ENCODE measurements at places on chromosomes 2 and 18.
A peak's percentile ranks its signal among the peaks of the same experiment; 100 is the strongest.

GRCh38 chr2:74639550-74639949 is 8.6 kb downstream of the M1AP start:
- no peak for DNase-seq

DNA sequence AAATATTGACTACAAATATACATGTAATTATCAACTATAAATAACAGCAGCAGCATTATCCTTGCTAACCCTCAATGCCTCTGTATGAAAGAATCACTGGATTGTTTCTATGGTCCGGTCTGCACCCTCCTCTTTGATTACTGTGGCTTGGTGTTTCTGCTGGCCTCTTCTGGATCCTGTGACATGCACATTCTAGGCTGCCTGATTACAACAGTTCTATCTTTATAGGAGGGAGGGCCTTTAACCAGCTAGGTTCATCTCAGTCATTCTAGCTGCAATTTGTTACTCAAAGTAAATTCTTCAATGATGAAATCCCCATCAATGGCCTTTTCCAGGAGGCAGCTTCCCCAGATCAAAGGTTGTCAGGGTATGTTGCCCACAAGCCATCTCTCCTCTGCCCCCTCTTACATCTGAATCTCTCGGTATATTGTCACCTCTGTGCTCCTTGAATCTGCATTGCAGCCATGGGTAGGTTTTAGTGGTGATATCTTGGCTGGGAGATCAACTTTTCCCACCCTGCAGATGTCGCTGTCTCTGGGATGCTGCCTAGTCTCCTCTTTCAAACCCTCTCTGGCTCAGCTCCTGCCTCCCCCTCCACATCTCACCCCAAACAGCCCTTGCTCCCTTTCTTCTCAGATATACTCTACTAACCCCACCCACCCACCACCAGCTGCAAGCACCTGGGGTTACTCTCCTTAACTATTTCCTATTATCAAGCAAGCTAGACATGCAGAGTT is 106.2 kb upstream of the BZW1 start:
- no peak for DNase-seq

- no peak for DNase-seq
Observed at GRCh38 chr18:47772374-47773248, 157.8 kb downstream of the SMAD2 start.

GRCh38 chr2:240431661-240432424 is 3.6 kb upstream of the GPC1 start:
- no peak for DNase-seq

- no peak for DNase-seq
Observed at GRCh38 chr18:31492671-31493070, 5.3 kb upstream of the DSG2 start.

- DNase-seq = peak; percentile 34
Observed at GRCh38 chr2:109209412-109209811, 80.4 kb downstream of the SH3RF3 start.

- no peak for DNase-seq
Observed at GRCh38 chr2:20622731-20623130, 28.2 kb downstream of the HS1BP3 start.

- DNase-seq = no peak
Observed at GRCh38 chr2:24048769-24049484, 614 bp upstream of the FKBP1B start.

- no peak for DNase-seq
Observed at GRCh38 chr2:88606371-88607030, 20.8 kb downstream of the EIF2AK3 start.

- no peak for DNase-seq
Observed at GRCh38 chr2:85901155-85901554, 12.4 kb upstream of the ST3GAL5 start.

DNA sequence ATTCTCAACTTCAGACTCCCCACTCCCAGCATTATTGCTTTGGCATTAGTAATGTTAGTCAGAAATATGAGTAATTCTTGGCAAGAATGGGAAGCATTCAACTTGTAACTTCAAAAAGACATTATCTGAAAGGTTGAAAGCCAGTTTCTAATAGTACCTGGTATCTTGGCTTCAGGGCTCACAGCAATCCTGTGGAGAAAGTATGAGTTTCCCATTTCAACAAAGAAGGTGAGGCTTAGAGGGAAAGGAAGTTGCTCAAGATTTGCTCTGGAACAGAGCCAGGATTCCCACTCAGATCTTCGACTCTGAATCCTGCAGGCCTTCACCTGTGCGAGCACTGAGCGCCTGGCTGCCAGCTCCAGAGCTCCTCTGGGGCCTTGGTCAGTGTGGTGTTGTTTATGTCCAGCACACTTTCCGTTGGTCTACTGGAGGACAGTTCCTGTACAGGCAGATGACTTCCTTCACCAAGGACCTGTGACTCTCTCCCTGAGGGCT is 136.1 kb downstream of the MCFD2 start:
- no peak for DNase-seq

GRCh38 chr2:54722641-54723040 is 821 bp upstream of the EML6 start:
- DNase-seq = peak; percentile 83

GRCh38 chr2:1990151-1990589 is 245.9 kb upstream of the PXDN start:
- DNase-seq = no peak

DNA sequence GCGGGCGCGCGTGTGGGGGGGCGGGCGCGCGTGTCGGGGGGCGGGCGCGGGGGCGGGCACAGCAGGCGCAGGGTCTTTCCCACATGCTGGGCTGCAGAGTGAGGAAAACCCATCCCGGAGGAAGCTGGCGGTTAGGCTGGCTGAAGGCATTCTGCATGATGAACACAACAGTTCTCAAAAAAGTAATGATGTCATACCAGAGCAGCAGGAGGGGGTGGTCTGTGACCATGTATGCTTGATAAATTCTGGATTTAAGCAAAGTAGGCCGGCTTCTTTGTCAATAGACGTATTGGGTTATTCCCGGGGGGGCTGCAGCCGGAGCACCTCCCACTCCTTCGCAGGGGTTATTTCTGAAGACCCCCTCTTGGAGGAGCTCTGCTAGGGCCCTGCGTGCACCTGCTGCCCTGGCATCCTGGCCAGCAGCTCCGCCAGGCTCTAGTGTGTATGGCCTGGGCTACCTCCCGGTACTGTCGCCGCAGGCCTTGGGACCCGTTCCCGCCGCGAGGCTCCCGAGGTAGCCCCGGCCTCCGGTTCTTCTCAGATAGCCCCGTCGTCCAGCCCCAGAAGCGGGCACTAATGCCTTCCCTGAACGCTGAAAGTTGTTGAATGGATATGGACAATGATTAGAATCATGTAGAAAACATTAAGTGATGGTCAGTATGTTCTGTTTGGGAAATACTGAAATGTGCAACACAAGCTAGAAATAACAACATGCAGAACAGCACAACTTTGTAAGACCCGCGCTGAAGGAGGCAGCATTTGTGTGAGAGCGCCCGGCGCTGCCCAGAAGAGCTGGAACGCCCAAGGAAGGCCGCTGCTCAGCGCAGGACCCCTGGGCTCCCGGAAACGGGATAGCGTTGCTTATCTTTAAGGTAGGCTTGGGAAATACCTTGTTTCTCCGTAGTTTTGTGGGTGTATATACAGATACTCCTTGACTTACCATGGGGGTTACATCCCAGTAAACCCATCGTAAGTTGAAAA is 101.4 kb upstream of the RAB6C start:
- no peak for DNase-seq
